GOT3 (cell line): ENCODE measurements at places on chromosomes 12 and 14.

- DNase-seq: no peak
Measured at GRCh38 chr14:60356386-60356785, 107.4 kb downstream of the PPM1A start.

- no peak for DNase-seq
Measured at GRCh38 chr12:1792406-1792805, 28.0 kb upstream of the LRTM2 start.

GRCh38 chr12:68450947-68451260 is 118.7 kb upstream of the MDM1 start:
- DNase-seq: no peak

GRCh38 chr12:22082190-22082701 is 36.2 kb downstream of the CMAS start:
- DNase-seq: no peak

DNA sequence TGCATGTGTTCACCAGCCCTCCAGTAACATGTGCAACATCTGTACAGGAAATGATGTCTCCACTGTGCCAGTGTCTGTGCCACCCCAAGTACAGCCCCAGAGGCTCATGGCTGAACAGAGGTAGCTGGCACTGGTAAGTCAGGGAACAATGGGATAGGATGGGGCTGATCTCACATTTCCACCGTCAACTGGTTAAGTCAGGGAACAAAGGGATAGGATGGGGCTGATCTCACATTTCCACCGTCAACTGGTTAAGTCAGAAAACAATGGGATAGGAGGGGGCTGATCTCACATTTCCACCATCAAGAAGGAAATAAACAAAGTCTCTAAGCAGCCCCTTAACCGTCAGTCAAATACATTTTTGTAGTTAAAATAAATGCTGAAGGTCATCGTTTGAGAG is 246.6 kb downstream of the TMEM132D start:
- DNase-seq: no peak

DNA sequence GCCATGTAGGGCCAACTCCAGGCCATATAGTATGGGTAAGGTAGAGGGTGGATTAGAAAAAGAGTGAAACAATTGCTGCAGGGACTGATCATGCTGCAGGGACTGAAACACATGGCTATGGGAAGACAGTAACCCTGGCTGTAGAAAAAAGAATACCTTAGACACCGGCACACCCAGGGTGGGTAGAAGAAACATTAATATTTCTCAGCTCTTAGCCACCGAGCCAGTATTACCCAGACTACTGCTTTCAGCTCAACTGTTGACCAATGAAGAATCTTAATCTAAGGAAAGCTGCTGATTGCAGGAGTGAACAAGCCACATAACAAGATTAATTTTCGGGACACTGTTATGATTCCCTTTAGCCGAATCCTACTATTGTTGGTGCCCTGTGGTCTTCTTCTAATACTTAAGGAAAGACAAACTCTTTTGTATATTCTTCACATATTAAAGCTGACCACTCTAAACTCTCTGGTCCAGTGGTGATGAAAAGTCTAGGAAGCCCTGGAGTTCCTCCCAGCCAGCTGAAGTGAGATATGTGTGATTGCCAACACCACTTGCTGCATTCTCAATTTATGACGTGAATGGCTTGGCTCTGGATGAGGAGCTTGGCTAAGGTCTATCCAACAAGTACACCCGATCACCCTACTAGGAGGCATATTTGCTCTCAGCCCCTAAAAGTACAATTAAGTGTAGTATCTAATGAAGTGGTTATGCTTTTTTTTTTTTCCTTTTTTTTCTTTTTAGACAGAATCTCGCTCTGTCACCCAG is 69.2 kb downstream of the NOVA1 start:
- no peak for DNase-seq

- DNase-seq: no peak
Measured at GRCh38 chr14:64704743-64705380, 638 bp downstream of the PLEKHG3 start.

DNA sequence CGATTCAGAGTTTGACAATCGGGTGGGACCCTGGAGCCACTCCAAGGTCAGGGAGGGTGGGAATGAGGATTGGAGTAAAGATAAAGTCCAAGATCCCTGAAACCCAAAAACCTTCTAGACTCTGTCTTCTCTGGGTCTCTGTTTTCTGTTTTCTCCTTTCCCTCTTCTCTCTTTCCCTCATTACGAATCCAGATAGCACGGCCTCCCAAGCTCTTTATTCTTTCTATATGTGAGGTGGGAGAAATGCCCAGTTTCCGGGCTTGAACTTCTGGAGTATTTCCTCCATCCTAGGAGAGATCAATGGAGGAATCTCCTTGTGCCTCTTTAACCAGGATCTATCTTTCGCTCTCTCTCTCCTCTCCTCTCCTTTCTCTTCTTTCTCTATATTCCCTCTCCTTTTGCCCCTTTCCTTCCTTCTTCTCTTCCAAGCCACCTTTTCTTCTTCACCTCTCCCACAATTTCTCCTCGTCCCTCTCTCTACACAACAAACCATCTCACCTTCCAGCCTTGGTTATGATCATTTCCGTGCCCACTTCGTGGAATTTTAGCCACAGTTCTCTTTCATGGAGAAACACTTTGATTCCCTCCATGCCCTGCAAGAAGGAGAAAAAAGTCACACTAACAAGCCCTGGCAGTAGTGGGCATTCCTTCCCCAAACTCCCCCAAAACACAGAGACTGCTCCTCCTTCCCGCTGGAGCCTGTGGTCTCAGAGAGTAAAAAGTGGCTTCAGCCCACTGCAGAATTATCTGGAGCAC is 4.4 kb downstream of the TBX5 start:
- DNase-seq: no peak

- no peak for DNase-seq
Measured at GRCh38 chr12:18135509-18135908, 45.5 kb upstream of the RERGL start.

DNA sequence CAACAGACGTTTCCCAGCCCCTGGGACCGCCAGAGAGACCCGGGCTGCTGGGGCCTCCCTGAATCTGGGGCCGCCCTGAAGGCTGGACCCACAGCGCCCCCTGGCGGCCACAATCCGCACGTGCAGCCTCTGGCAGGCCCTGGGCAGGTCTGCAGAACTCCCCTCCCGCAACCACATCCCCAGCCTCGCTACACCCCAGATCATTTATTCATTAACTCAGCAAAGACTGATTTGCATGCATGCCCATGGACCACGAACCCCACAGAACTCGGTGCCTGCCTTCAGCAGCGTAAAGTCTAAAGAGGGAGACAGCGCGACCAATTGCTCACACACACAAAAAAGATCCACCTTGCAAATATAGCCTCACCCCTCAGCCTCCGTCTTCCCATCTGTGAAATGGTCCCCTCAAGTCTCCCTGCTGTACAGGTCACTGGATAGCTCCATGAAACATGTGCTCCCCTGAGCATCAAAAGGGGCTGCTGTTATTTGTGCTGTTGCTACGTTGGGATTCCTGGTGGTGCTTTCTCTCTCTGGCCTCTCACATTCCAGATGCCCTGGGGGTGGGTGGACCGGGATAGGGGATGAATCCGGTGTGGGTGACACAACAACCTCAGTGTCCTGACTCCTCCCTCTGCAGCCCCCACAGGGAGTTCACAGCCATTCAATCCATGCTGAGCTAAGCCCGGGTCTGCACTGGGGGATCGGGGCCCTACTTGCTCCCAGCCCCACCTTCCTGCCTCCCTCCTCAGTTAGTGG is 96.4 kb downstream of the SCARB1 start:
- DNase-seq: peak; percentile 28

- no peak for DNase-seq
Measured at GRCh38 chr14:61502459-61503093, 181.2 kb downstream of the PRKCH start.

- DNase-seq: no peak
Measured at GRCh38 chr12:172732-173161, 41.2 kb downstream of the SLC6A12 start.

DNA sequence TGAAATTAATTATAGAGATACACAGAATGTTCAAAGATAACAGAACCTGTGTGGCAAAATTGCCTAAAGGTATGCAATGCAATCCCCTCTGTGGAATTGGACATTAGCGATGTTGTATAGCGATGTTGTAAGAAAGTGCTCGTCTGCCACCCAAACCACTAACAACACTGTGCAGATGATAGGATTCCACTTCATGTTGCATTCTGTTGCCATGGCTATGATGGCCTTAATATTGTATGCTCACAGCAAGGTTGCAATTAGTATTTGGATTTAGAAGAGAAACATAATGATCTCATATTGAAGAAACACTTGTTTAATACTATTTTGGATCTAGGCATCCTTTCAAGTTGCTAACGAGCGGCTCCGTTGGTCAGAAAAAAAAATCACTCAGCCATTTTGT is 260.3 kb downstream of the BCAT1 start:
- DNase-seq: no peak

DNA sequence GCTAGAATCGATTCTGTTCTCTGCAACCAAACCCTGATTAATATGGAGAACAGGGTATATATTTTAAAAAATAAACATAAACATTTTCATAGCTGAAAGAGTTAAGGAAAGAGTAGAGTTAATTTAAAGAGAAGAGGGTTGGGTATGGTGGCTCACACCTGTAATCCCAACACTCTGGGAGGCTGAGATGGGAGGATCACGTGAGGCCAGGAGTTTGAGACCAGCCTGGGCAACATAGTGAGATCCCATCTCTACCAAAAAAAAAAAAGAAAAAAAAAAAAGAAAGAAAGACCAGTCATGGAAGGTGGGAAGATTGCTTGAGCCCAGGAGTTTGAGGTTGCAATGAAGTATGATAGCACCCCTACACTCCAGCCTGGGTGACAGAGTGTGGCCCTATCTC is 25.5 kb downstream of the GTSF1 start:
- no peak for DNase-seq

GRCh38 chr12:69529021-69529420 is 56.2 kb upstream of the CCT2 start:
- DNase-seq: no peak

DNA sequence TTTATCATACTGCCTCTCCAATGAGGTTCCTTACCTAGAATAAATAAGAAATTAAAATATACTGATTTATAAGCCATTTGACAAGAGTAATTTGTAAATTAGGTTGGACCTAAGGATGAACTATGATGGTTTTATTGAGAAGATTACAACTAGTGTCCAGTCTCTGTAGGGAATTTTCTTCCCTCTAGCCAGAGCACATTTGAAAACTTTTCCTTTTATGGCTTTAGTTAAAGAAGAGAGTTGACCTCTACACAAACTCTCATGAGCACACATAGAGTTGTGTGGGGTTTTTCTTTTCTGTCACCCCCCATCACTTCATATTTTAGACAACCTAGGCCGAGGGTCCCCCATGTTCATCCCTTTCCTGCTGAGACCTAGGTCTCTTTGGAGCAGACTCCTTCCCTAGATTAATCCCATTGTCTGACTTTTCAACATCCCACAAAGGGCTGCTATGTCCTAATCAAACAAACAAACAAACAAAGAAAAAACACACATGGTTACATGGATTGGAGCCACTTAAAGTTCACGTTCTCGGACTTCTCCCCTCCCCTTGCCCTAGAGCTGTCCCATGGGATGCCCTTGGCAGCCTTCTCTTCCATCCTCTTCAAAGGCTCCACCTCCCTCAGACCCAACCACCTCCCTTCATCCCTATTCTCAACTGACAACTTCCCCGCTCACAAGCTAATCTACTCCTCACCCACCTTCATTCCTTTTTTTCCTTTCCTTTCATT is 40.7 kb downstream of the GPR135 start:
- DNase-seq: no peak

- no peak for DNase-seq
Measured at GRCh38 chr14:25628390-25628789, 578.4 kb upstream of the STXBP6 start.

- DNase-seq: no peak
Measured at GRCh38 chr12:62519043-62519442, 52.4 kb downstream of the MON2 start.

- DNase-seq: no peak
Measured at GRCh38 chr14:96105926-96106441, 66.8 kb downstream of the C14orf132 start.

GRCh38 chr14:41899416-41899815 is 292.7 kb downstream of the LRFN5 start:
- DNase-seq: no peak

DNA sequence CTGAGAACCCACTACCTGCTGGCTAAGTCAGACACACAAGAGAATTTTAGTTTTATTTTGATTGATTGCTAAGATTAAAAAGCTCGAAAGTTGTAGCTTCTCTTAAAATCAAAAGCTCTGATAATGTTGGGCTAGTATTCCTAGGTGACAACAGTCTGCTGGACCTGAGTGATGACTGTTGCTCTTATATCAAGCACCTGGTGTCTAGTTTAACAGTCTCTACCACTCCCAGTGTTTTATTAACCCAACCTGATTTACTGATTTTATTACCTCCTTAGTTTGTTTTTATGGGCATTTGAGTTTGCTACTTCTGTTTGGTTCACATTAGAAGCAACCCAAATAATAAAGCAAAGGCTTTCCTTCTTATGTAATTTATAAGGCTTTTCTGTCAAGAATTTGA is 41.8 kb downstream of the ATP6V1D start:
- DNase-seq: no peak

GRCh38 chr14:75554482-75554881 is 23.9 kb upstream of the FLVCR2 start:
- DNase-seq: no peak

DNA sequence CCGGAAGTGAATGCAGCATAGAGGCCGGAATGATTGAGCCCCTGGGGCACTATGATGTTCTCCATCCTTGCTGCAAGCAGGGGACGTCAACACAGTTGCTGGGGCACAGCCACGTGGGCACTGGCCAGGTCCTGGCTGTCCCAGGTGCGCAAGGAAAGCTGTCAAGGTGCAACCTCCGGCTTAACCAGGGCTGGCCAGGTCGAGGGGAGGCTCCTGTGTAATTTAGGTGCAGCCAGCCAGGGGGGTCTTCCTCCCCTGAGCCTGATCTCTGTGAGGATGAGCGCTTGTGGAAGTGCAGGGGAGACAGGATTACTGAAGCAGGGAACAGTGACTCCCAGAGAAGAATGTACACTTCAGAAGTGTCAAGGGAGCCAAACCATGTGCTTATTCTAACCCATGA is 852.8 kb upstream of the TMEM132C start:
- no peak for DNase-seq

DNA sequence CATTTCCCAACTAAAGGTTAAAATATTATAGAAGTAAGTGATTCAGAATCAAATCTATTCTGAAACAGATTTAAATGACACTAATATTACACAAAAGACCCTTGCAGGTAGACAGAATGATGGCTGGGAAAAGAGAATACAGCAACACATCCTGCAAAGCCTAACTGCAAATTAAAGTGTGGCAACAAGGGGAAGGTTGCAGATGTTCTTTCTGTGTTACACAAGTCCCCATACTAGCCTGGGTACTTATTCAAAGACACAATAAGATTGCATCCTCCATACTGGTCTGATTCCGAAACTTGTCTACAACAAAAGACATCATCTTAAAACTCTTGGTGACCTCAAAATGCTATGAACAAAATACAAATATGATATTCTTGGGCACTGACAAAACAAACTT is 50.5 kb downstream of the R3HDM2 start:
- DNase-seq: no peak

GRCh38 chr12:110234755-110235154 is 46.3 kb upstream of the ATP2A2 start:
- no peak for DNase-seq
